ENCODE measurements at places on chromosomes 4 and X. TPM values are rescaled to one million over a fixed set of nuclear protein-coding genes. Genes with fewer than 3 reads are reported as not detected.

Gene MEPE
- not detected for total RNA-seq

Gene GPR119
- not detected for total RNA-seq

Gene FAM47A
- total RNA-seq, result not detected

DNA sequence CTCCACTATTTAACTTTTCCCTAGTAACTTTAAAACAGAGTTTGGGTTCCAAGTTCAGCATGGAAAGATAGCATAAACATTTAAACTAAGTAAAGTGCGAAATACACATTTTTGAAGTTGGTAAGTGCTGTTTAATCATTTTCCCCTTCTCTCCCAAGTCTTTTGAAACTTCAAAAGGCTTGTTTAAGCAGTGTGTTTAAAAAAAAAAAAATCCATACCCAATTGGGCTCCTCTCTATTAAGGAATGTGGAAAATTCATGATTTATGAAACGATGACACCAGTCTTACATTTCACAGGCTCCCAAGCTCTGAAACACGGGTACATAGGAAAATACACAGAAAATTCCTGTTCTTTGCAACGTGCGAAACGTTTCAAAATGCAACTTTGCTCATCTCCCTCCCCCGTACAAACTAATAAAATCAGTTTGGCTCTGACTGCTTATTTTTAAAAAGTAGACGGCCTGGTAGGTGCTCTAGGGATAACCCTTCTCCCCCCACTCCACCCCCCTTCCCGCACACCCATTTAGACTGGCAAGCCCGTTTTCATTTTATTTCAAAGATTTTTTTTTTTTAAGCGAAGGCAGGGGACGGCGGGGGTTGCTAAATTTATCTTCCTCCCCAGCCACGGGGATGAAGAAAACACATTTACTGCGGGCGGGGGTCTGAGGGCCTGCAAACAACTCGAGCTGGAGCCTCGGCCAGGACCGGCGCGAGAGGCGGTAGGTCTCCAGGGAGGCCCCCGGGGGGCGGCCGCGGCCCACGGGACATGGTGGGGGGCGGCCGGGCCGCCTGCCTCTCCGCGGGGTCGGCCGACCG, 786 bp upstream of the ZFX start:
- no peak for DNase-seq

DNA sequence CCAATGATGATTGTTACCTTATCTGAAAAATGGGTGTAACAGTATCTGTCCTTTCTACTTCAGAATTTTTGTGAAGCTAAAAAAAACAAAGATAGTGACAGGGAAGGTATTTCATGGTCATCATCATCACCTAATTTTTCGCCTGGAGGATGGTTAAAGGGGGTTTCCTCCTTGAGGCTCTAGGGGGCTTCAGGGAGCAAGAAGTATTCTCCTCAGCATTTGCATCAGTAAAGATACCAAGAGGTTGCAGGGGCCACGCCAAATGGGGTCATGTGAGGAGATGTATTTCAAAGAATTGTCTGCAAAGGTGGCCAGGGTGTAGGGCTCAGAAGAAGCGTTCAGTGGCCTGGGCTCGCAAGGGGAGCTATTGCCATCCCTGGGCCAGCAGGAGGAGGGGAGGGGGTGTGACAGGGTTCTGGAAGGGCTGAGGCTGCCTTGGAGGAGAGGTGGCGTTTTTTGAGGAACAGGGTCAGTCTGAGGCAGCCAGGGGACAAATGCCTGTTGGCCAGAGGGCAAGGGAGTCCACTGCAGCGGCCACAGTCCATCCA, 7.3 kb upstream of the NSG1 start:
- DNase-seq, result no peak
